ENCODE measurements at places on chromosomes 7 and 10. TPM values are rescaled to one million over a fixed set of nuclear protein-coding genes. Genes with fewer than 3 reads are reported as not detected.

ASB10 gene
- not detected for polyA plus RNA-seq

GRCh38 chr7:140159497-140159896 is 17.3 kb downstream of the KDM7A start:
- DNase-seq: no peak
- H3K4me3 ChIP-seq: no peak overlapping the region
- no peaks in the 10 kb centered on the region for H3K36me3 ChIP-seq
- no peak overlapping the region for H3K27ac ChIP-seq
- H3K27me3 ChIP-seq: no peaks in the 10 kb centered on the region

PNLIP gene
- not detected for polyA plus RNA-seq

GRCh38 chr7:146661435-146661834 is 544.8 kb downstream of the CNTNAP2 start:
- no peak overlapping the region for H3K27ac ChIP-seq
- no peaks in the 10 kb centered on the region for H3K27me3 ChIP-seq
- H3K36me3 ChIP-seq: no peaks in the 10 kb centered on the region
- H3K4me3 ChIP-seq: no peak overlapping the region
- DNase-seq: no peak
- no peaks in the 10 kb centered on the region for H3K4me1 ChIP-seq

DNA sequence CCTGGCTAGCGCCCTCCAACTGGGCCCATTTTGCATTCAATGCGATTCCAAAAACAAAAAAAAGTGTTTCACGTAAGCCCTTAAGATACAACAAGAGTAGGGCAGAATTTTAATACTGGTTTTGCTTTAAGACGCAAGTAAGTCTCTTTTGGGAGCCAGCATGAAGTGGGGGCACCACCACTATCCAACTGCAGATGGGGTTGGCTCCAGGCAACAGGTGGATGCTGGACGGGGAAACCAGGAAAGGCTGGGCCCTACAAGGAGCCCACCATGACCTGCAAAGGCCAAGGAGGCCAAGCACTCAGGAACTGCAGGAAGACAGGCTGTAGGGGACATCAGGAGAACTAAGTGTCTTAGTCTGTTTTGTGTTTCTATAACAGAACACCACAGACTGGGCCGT is 86.5 kb upstream of the INSIG1 start:
- no peak overlapping the region for H3K27ac ChIP-seq
- no peak overlapping the region for H3K4me3 ChIP-seq
- no peaks in the 10 kb centered on the region for H3K4me1 ChIP-seq
- H3K27me3 ChIP-seq: no peaks in the 10 kb centered on the region

Measured in naive thymus-derived CD4-positive, alpha-beta T cell (primary cell).